MG63 (cell line): ENCODE measurements at places on chromosomes 3 and 15. TPM values are rescaled to one million over a fixed set of nuclear protein-coding genes. Genes with fewer than 3 reads are reported as not detected.
A peak's percentile ranks its signal among the peaks of the same experiment; 100 is the strongest.

MEX3B gene
- total RNA-seq, result 4.0 and 6.2 TPM in 2 replicates

SNTN gene
- not detected in 2 replicates for total RNA-seq

- DNase-seq, result no peak
These were observed 41.7 kb upstream of the LIPC start for GRCh38 chr15:58390118-58390517.

A4GNT gene
- not detected in 2 replicates for total RNA-seq

ANKUB1 gene
- total RNA-seq, result not detected in 2 replicates

DNA sequence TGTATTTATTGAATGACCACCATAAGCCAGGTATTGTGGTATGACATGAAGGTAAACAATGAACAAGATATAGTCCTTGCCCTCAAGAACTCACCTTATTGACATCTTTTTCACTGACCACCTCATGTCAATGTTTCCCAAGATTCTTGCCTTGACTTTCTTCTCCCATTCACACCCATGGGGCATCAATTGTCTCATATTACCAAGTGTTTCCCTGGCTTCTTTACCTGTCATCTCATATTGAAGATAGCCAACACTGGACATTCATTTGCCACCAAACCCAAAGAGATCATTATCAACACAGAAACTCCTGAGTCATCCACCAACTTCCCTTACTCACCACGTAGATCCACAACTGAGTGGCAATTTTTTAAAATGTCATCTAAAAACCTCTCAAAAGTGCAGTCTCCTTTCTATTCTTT is 2.2 kb downstream of the EFHB start:
- DNase-seq, result no peak

- DNase-seq, result no peak
These were observed 21.9 kb downstream of the IL12A start for GRCh38 chr3:160010578-160010977.

DNA sequence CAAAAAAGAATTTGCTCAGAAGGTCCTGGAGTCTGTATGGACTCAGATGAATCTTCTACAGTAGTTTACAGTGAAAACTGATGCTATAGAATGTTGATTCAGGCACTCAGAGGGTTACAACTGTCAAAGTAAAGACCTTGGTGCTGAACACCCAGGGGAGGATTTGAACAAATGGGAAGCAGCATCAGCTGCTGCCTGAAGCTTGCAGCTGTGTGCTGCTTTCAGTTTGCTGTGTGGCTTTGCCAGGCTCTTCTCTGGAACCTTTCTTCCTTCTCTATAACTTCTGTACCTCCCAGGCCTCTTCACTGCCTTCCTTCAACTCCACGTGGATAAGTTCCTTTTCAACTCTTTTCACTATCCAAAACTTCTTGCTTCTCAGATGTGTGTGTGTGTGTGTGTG is 214.2 kb downstream of the GRM7 start:
- DNase-seq, result no peak

- DNase-seq, result peak; percentile 17
These were observed 120.9 kb downstream of the DTWD1 start for GRCh38 chr15:49741712-49742111.

DNA sequence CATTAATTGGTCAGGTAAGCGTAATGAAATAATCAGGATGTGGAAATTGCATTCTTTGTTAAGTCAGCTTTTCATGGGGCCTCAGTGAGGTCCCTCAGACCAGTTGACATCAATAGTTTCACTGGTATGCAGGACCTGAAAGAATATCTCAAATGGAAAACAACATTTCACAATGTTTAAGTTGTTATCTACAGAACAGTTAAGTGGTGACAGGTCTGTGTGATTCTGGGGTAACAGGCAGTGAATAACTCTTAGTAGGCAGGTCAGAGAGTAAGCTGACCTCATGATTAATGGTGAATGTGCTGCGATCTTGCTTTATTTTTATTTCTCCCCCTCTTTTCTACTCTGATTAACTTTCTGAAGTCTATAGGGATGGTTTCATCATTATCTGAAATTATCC is 28.9 kb upstream of the ACP3 start:
- no peak for DNase-seq

GRCh38 chr3:175988401-175988800 is 1129.3 kb downstream of the NAALADL2 start:
- DNase-seq, result no peak

CRYGS gene
- 0.66 TPM in 1 of 2 replicates, not detected in the other for total RNA-seq

- DNase-seq, result no peak
These were observed 155.6 kb upstream of the DPH6 start for GRCh38 chr15:35701402-35702046.

EPHB3 gene
- 1.8 and 8.7 TPM in 2 replicates for total RNA-seq

- no peak for DNase-seq
These were observed 208.9 kb downstream of the ROBO1 start for GRCh38 chr3:79558943-79559342.

DNA sequence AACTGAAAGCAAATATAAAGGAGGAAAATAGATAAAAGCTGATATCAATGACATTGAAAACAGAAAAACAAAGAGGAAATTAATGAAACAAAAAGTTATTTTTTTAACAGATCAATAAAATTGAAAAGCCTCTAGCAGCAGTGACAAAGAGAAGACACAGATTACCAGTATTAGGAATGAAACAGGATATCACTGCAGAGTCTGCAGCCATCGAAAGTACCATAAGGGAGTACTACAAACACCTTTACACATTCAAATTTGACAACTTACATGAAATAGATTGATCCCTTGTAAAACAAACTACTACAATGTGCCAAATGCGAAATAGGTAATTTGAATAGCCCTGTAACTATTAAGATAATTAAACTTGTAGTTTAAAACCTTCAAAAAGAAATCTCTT is 24.9 kb upstream of the DHX36 start:
- DNase-seq, result no peak

- no peak for DNase-seq
These were observed 35.7 kb downstream of the TMEM39A start for GRCh38 chr3:119427669-119428068.

DNA sequence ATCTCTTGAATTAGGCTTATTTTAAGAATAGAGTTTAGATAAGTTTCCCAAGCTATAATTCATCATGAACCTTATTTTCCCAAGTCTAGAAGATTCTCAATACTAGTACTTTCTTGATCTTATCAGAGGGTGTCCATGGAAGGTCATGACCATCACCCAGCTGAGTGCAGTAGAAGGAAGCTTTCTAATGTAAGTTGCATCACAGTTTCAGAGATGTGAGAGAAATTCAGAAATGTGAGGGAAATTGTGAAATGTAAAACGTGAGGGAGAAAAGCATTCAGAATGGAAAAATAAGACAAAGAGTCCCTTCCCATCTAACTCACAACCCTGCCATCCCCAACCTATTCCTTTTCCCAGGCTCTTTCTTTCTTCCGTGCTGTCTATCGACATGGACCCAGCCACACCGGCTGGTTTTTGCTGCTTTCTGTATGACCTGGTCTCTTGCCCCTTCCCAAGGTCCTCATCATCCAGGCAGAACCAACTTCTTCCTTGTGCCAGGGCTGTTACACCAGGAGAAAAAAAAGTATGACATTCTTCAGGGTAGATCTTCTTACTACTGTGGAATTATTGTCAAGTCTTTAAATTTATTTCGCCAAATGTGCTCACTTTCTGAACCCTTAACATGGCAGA is 6.7 kb downstream of the CAPN3 start:
- no peak for DNase-seq

- no peak for DNase-seq
These were observed 560.5 kb downstream of the NR2F2 start for GRCh38 chr15:96891046-96891445.

DNA sequence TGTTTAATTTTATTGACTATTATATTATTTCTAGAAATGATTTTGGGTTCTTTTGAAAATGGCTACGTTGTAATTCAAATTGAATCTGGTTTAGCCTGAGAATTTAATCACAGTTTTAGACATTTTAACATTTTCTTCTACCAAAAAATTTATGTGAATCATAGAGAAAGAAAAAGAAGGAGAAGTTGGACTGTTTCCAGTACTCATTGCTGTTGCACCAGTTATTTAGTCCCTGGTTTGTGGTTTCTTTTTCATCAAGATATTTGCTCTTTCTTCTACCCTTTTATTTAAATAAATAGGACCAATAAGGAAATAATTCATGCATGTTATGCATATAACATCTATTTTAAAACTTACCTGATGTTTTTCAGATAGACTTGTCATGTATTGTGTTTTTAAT is 1337.1 kb downstream of the ROBO1 start:
- DNase-seq, result no peak

CACNA1D gene
- total RNA-seq, result not detected in 2 replicates

GRCh38 chr15:62665449-62665848 is 377.1 kb upstream of the TPM1 start:
- DNase-seq, result peak; percentile 5

SCN11A gene
- not detected in 2 replicates for total RNA-seq

CCDC14 gene
- 21.7 and 28.9 TPM in 2 replicates for total RNA-seq

DNA sequence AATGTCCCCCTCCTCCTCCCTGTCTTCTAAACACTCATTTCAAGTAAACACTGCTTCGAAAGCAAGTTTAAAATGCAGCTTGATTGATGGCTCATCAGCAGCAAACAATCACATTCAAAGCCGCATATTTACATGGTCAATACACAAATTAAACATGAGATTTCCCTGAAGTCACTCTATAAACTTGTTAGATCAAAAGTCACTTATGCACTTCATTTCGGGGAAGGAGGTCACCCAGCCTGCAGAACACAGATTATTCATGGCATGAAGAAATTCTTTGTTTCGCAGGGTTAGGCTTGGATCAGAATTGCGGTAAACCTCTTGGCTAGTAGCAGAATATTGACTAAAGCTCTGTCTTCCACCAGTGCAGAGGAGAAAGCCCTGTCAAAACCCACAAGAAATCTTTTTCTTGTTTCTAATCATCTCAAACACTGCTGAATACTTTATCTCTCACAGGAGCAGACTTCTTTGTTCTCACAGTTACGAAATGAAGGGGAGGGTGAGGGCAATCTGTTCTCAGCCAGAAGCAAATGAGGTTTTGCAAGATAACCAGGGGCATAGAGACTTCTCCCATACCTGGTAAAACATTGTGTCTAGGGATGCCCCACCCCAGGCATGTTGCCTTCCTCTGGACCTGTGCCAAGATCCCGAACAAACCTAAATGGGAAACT is 133.3 kb upstream of the CHL1 start:
- no peak for DNase-seq

GRCh38 chr15:67809866-67810265 is 15.4 kb upstream of the SKOR1 start:
- DNase-seq, result no peak

RTP3 gene
- total RNA-seq, result not detected in 2 replicates

GRCh38 chr3:194661374-194661773 is 10.6 kb downstream of the LSG1 start:
- no peak for DNase-seq
